ENCODE measurements at places on chromosomes 16 and 17.

DNA sequence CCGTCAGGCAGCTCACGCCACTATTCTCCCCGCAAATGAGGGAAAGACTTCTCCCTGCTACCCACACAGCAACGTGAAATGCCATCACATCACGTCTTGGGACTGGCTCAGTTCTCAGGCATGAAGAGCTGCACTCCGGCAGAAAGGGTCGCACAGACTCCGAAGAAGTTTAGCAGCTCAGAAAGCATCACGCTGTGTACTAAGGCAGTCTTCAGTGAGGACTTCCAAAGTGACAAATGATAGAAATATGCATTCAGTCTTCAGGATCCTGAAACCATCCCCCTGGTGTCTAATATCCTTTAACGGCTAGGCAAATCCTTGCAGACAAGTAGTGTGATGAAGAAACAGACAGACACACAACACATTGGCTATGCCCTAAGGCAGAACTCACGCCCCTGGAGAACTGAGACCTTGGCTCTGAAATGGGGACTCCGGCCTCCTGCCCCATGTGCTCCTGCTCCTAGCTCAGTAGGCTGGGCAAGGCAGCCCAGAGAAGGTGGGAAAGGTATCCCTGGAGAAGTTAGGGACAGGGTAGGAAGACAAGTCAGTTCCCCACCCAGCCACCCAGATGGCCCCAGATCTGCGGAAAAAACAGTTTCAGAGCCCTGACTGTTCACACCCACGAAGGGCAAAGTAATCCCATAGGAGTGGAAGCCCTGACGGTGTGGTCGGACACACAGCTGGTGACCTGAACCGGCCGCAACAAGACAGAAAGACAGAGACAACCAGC is 1.6 kb downstream of the XYLT1 start:
- no peak for DNase-seq

- DNase-seq = peak; percentile 38
Observed at GRCh38 chr17:43444223-43445008, 39.4 kb upstream of the DHX8 start.

DNA sequence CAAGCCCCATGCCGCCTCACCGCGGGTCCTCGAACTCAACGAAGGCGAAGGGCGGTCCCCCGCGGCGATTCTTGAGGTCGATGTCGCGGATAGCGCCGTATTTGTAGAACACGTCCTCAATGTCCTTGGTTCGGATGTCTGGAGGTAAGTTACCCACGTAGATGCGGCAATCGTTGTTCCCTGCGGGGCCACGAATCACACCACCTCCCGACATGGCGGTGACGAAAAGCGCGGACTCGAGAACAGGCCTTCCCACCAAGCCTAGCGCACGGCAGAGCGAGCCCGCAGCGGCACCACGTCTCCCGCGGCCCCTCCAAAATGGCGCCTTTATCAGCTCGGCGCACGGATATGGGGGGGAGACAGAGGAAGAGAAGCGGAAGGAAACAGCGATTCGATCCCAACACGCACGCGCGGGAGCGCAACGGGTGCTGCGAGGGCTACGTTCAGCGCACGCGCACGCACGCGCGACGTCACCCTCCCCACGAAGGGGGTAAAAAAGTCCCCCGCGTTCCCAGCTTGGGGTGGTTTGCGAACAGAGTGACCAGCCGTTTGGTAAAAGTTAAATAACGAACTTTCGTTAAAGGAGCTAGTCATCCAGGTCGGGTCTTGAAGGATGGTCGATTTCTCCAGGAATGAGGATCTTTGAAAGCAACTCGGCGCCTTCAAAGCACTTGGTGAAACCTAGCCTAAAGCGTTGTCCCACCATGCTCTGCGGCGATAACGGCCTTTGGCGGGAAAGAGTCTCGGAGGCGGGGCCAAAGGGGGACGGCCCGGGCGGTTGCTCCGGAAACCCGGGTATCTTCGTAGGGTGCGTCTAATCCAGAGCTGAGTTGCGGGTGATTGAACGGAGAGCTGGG is at the start of gene SRSF1:
Gene SRSF1, minus strand, starts transcription at position 323 of the 857 bp plus-strand sequence. Its CDS starts 109 bp downstream, at position 214.
- DNase-seq = peak; percentile 98

GRCh38 chr16:79994418-79994817 is 393.9 kb upstream of the MAF start:
- no peak for DNase-seq

DNA sequence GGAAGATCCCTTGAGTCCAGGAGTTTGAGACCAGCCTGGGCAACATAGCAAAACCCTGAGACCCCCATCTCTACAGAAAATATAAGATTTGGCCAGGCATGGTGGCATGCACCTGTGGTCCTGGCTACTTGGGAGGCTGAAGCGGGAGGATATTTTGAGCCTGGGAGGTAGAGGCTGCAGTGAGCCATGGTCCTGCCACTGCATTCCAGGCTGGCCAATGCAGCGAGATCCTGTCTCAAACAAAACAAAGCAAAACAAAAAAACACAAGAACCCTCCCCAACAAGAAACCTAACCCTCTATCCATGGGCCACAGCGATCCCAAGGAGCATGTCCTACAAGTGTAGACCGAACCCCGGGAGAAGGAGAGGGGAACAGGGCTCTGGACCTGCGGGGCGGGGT is 133.3 kb downstream of the MGAT5B start:
- no peak for DNase-seq

DNA sequence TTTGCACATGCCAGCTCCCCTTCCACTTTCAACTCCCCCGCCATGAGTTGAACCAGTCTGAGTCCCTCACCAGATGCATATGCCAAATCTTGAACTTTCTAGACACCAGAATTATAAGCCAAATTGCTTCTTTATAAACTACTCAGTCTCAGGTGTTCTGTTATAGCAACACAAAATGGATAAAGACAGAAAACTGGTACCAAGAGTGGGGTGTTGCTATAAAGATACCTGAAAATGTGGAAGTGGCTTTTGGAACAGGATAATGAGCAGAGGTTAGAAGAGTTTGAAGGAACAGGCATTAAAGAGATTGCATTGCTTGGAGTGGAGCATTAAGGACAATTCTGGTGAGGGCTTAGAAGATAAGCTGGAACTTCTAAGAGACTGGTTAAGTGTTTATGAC is 17.2 kb upstream of the CACNG5 start:
- no peak for DNase-seq

GRCh38 chr17:41324180-41325075 is 8.9 kb upstream of the KRTAP17-1 start:
- no peak for DNase-seq

DNA sequence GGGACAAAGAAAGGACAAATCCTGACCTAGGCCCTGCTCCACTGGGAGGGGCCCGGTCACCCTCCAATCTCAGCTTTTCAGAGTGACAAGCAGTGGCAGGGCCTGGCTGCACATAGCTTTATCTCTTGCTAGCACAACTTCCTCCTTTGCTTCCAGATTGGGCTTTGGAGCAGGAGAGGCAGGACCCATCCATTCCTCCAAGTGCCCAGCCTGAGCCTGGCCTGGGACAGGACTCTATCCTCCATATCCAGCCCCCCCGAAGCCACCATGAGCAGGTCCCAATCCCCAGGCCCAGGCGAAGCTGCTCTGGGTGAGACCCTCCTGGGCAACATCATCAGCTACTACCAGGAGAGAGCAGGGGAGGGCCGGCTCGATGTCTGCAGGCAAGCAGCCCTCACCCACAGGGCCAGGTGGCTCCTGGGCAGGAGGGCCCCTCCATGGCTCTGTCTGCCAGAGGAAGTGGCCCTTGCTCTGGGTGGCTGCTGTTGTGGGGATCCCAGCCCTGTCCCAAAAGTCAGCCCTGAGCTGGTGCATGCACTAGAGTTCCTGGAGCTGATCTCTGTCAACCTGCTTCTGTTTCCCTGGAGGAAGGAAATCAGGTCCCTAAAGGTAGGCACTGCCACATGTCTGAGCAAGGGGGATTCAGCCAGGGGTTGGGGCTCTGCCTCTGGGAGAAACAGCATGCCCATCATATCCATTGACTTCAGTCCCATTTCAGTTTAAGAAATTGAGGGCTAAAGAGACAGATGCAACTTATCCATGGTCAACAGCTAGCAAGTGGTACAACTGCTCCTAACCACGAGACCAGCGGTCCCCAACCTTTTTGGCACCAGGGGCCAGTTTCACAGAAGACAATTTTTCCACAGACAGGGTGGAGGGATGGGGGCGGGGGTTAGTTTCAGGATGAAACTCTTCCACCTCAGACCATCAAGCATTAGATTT is 58.9 kb downstream of the TK2 start:
- DNase-seq = no peak

DNA sequence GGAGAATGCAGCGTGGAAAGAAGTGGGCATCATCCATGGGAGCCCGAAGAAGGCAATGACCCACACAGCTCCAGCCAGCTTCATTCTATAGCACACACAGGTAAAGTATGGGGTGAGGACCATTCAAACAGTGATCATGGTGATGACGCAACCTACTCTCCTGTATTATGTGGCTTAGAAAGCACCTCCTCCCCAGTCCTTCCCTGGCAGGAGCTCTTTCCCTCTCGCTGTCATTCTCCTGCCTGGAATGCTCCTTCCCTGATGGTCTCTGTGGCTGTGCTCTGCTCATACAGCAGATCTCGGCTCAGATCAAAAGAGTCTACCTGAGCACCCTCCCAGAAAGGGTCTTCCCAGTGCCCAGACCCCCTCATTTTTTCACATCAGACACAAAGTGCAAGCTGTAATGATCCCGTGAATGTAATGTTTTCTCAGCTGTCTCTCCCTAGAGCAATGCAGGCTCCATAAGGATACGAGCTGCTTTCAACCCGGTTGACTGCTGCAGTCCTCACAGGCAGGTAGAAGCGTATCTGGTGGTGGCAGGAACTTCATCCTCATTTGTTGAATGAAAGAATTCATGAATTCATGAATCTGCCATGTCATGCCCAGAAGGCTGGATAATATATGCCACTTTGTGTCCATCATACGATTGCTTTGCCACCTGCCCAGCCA is 248.8 kb downstream of the HS3ST3A1 start:
- no peak for DNase-seq

DNA sequence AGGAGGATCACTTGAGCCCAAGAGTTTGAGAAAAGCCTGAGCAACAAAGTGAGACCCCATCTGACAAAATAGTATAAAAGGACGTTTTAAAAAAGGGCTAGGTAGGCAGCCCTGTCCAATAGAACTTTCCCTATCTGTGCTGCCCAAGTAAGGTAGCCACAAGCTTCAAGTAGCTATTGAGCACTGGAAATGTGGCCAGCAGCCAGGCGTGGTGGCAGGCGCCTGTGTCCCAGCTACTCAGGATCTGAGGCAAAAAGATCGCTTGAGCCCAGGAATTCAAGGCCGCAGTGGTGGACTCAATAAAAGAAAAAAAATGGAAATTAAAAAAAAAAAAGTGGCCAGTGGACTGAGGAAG is 1.5 kb upstream of the NQO1 start:
- DNase-seq = no peak

DNA sequence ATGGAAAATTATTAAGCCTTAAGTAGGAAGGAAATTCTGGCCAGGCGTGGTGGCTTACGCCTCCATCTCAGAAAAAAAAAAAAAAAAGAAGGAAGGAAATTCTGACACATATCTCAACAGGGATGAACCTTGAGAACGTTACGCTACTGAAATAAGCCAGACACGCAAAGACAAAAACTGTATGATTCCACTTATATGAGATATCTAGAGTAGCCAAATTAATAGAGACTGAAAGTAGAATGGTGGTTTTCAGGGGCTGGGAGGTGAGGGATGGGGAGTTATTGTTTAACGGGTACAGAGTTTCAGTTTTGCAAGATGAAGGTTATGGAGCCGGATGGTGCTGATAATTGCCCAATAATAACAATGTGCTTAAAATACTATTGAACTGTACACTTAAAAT is 16.2 kb upstream of the HNF1B start:
- no peak for DNase-seq

GRCh38 chr17:36689089-36689667 is 87.8 kb downstream of the MRM1 start:
- DNase-seq = no peak

- DNase-seq = no peak
Observed at GRCh38 chr17:46822388-46822921, 4.0 kb upstream of the WNT3 start.

DNA sequence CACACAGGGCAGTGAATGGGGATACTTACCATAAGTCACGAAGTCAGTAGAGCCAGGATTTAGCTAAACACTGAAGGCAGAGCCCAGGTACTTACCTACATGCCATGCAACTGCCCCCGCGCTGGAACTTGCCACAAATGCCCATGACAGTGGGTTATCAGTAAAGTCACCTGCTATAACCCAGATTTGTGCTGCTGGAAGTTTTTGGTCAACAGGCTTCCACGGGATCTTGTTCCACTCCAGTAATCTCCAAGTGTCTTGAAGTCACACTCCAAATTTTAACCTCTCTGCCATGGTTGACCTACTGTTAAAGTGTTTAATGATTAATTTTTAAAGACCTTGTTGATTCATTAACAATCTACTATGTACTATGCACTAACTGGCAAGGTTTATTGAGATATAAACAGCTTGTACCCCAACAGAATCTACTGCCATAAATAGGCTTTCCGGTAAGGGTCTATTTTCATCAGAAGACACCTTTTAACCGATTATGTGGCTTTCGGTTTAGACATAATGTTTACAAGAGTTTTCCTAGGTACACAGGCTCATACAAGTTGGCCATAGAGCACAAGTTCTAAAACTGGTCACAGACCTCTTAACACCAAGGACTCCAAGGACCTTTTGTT is 6.3 kb upstream of the SLC5A11 start:
- DNase-seq = no peak

GRCh38 chr16:19555938-19556771 is 652 bp downstream of the VPS35L start:
- DNase-seq = peak; percentile 64

DNA sequence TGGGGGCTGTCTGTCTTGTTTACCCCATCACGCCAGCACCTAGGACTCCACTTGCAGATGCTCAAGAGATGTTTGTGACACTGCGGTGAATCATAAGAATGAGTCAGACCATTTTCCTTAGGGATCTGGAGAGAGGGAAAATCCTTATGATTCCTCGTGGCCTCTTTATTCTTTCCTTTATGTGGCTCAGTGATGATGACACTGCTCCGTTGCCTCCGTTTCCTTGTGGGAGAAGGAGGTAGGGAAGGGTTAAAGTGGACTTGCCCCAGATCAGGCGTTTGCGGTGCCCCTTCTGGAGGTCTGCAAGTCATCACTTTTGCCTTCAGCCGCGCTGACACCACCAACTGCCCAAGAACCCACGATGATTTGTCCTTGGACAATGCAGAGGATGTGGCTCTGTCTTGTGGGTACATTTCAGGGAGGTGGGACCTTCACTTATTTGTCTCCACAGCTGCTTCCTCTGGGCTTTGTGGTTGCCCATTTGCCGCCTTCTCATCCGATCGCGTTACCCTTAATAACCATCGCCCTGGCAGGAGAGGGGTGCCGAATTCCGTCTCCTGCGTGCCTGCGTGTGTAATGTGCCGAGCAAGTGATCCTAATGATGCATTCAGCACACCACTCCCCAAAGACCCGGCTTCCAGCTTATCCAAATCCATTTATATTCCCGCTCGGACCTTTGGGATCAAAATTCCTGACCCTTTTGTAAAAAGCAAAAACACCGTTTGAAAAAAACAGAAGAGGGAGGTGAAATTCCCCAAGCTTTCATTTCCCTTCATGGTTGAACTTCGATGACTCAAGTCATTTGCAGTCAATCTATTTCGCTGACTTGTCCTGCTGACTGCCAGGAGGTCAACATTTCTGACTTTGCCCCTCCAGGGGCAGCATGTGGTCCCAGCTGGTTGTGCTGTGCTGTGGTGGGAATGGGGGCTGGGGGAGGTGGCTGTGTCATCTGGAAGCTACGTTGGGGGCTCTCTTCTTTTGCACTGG is 87.2 kb upstream of the IRX3 start:
- peak; percentile 82 for DNase-seq

- no peak for DNase-seq
Observed at GRCh38 chr16:57111420-57111819, 19.0 kb downstream of the CPNE2 start.

All from MG63 (cell line).